ENCODE measurements at places on chromosomes 2 and 18. TPM values are rescaled to one million over a fixed set of nuclear protein-coding genes. Genes with fewer than 3 reads are reported as not detected.

Gene FAM124B
- 6.1 TPM for total RNA-seq

Gene WDR75
- total RNA-seq: 38.5 TPM

Gene PJVK
- total RNA-seq: 2.7 TPM

Gene CHST10
- total RNA-seq: 15.3 TPM

Gene L3MBTL4
- total RNA-seq: 27.9 TPM

Gene VWC2L
- total RNA-seq: not detected

Gene POTEI
- total RNA-seq: not detected

Gene TWIST2
- total RNA-seq: not detected

Gene CDH7
- not detected for total RNA-seq

Gene ARHGEF33
- not detected for total RNA-seq

Gene NEU2
- total RNA-seq: not detected

Gene TMEM169
- 0.98 TPM for total RNA-seq

Gene ALPI
- not detected for total RNA-seq

Gene POMC
- 4.9 TPM for total RNA-seq

Gene OTOF
- 0.66 TPM for total RNA-seq

Gene MYO5B
- not detected for total RNA-seq

Gene LONRF2
- not detected for total RNA-seq

Gene RND3
- total RNA-seq: not detected

Gene CRACDL
- total RNA-seq: 0.40 TPM

Gene TUBA4B
- total RNA-seq: not detected
